ENCODE measurements at places on chromosomes 13 and 19.

DNA sequence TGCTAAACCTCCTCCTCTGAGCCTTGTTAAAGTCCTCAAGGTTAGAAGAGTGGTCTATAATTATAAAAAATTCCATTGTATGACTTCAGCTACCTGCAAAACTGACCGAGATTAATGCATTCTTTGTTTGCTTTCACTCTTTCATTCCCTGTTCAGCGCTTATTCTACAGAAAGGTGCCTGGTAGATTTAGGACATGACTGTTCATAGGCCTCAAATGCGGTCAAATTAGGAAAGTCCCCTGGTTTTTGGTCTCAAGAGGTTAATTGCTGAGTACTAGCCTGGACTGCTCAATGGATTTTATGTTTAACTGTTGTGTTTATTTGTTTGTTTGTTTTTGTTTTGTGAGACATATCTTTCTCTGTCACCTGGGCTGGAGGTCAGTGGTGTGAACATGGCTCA, 35.4 kb downstream of the KL start:
- no peak for DNase-seq

- DNase-seq = peak; percentile 45
Measured at GRCh38 chr19:403221-404027, 5.5 kb downstream of the C2CD4C start.

GRCh38 chr19:50931023-50931422, 19.8 kb upstream of the KLK4 start:
- DNase-seq = no peak

DNA sequence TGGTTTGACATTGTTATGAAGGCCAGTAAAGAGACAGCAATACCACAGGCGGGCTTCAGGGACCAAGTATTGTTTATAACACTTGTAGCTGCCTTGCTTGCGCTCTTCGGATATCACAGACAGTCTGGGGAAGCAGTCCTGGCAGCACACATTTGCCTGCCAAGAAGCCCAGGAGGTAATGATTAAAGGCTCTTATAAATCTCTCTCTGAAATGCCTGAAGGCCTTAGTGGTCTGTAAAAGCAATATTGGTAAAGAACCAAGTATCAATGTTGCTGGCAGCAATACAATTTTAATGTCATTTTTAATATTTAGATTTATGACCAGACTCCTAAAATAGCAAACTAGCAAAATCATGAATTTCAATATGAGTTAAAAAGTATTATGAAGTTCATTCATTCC, 1312.4 kb downstream of the PCDH9 start:
- DNase-seq = no peak

GRCh38 chr13:62375653-62376052, 960.0 kb upstream of the PCDH20 start:
- no peak for DNase-seq

- DNase-seq = no peak
Measured at GRCh38 chr13:89953581-89953980, 1393.9 kb upstream of the MIR17HG start.

DNA sequence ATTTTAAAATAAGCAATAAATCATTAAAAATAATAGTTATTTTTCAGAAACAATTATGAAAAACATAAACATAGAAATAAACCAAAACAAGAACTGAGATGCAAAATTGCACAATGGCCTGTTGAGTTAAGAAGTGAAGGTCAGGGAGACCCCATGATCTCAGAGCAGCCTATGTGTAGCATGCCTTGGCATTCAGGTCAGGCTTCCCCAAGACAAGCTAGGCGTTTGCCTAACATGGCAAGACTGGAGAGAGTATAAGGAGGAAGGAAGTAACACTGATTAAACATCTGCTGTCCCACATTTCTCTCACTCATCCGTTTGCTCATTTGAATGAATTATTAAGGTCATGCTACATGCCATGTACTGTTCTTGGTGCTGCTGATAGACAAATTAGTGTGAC, 291.8 kb downstream of the TSHZ3 start:
- no peak for DNase-seq

DNA sequence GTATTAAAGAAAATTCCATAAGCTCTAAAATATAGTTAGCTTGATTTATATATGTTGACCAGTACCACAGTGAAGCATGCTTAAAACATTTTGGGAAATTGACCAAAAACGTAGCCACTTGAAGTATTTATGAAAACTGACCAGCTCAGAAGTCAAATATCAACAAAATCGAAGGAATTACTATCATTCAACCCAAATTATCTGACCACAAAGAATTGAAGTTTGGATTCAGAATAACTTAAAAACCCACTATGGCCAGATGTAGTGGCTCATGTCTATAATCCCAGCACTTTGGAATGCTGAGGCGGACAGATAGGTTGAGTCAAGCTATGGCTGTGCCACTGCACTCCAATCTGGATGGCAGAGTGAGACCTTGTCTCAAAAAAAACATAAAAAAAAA, 31.9 kb downstream of the GPALPP1 start:
- DNase-seq = no peak

- DNase-seq = no peak
Measured at GRCh38 chr19:36963280-36963679, 47.1 kb downstream of the ZNF568 start.

DNA sequence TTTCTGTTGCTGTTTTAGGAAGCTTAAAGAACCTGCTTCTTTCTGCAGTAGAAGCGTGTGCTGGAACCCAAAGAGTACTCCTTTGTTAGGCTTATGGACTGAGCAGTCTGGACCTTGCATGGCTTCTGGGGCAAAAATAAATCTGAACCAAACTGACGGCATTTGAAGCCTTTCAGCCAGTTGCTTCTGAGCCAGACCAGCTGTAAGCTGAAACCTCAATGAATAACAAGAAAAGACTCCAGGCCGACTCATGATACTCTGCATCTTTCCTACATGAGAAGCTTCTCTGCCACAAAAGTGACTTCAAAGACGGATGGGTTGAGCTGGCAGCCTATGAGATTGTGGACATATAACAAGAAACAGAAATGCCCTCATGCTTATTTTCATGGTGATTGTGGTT, 103.1 kb downstream of the TNFRSF19 start:
- DNase-seq = no peak

DNA sequence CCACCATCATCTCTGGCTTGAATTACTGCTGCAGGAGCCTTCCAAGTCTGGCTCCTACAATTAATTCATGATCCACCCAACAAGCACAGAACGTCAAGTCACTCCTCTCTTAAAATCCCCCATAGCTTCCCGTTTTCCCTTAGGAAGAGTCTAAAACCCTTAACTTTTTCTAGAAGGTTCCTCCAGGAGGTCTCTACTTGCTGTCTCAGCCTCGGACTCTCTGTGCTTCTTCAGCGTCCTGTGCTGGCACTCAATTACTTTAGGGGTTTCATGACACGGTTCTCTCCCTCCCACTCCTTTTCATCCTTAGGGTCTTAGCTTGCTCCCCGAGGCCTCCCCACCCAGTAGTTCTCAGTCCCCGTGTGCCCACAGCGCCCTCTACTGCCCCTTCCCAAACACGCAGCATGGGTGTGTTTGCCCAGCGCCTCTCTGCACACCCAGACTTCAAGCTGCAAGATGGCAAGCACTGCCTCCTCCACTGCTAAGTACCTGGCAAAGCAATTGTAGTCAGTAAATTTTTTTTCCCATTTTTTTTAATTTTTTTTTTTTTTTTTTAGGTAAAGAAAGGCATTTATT, 25.8 kb upstream of the MAP3K10 start:
- DNase-seq = peak; percentile 61
